Kidney capillary endothelial cell (primary cell): ENCODE measurements at places on chromosomes 1 and 21.

GRCh38 chr1:179094818-179095217 is 12.9 kb downstream of the TOR3A start:
- DNase-seq = peak; percentile 47

- no peak for DNase-seq
Measured at GRCh38 chr1:192732787-192733186, 76.1 kb upstream of the RGS2 start.

GRCh38 chr1:116910379-116911187 is 867 bp downstream of the PTGFRN start:
- no peak for DNase-seq

- no peak for DNase-seq
Measured at GRCh38 chr1:117606649-117607430, 992 bp downstream of the TENT5C start.

DNA sequence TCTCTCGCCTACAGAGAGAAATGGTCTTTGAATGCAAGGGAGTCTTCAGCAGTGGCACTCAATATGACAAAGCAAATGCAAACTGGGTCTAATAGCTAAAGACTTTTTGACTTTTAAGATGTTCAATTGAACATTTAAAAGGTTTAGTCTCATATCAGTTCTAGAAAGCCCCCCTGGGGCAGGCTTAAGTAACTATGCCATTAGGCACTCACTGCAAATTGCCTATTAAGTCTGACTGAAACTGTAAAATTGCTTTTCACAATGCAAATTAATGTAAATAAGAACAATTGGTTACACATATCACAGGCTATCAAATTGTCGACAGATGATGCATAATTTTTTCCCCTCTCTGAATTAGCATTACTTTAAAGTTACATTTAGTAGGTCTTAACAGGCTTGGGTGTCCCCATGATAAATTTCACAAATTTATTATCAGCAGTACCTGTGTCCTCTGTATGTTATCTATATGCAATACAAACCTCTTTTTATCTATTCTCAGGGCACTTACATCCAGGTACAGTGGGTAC is 329.1 kb downstream of the LRRIQ3 start:
- DNase-seq = no peak
